Osteoblast (primary cell): ENCODE measurements at places on chromosomes 1 and 21. TPM values are rescaled to one million over a fixed set of nuclear protein-coding genes. Genes with fewer than 3 reads are reported as not detected.

- no peak for DNase-seq
Measured at GRCh38 chr1:77511440-77511840, 171.0 kb downstream of the ZZZ3 start.

- peak; percentile 83 for DNase-seq
Measured at GRCh38 chr1:54610048-54610447, 13.3 kb downstream of the FAM151A start.

DNA sequence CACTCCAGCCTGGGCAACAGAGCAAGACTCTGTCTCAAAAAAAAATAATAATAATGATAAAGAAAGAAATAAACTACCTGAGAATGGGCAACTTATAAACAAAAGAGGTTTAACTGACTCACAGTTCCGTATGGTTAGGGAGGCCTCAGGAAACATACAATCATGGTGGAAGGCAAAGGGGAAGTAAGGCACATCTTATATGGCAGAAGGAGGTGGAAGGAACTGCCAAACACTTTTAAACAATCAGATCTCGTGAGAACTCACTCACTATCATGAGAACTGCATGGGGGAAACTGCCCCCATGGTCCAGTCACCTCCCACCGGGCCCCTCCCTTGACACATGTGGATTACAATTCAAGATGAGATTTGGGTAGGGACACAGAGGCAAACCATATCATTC is 6.3 kb upstream of the EGLN1 start:
- DNase-seq: no peak

- no peak for DNase-seq
Measured at GRCh38 chr1:191508239-191508638, 650.0 kb upstream of the RGS18 start.

GRCh38 chr1:231550448-231550781 is 21.9 kb downstream of the TSNAX start:
- no peak for DNase-seq

GRCh38 chr21:43295066-43295958 is 126.5 kb downstream of the CRYAA start:
- DNase-seq: no peak

GRCh38 chr1:233230011-233230410 is 65.5 kb downstream of the PCNX2 start:
- no peak for DNase-seq

- peak; percentile 76 for DNase-seq
Measured at GRCh38 chr1:30686236-30686935, 37.0 kb downstream of the MATN1 start.

- DNase-seq: no peak
Measured at GRCh38 chr1:63448731-63449246, 74.2 kb downstream of the ITGB3BP start.

The APOBEC4 gene
- under 0.01 TPM in 1 of 2 replicates, not detected in the other for total RNA-seq

The LCE1D gene
- total RNA-seq: not detected in 2 replicates

The FOXO6 gene
- not detected in 2 replicates for total RNA-seq

The WDR64 gene
- not detected in 2 replicates for total RNA-seq
